Hematopoietic multipotent progenitor cell treated with erythropoietin and hydrocortisone succinate and interleukin-3 and kit ligand, for 6 days (in vitro differentiated cells): ENCODE measurements at places on chromosomes 6 and 20.

GRCh38 chr6:33697845-33698244, 13.7 kb downstream of the UQCC2 start:
- no peak for DNase-seq

GRCh38 chr6:35736253-35736894, 458 bp upstream of the ARMC12 start:
- DNase-seq = peak; percentile 88

GRCh38 chr6:155341130-155341828, 27.0 kb upstream of the TFB1M start:
- DNase-seq = peak; percentile 61

DNA sequence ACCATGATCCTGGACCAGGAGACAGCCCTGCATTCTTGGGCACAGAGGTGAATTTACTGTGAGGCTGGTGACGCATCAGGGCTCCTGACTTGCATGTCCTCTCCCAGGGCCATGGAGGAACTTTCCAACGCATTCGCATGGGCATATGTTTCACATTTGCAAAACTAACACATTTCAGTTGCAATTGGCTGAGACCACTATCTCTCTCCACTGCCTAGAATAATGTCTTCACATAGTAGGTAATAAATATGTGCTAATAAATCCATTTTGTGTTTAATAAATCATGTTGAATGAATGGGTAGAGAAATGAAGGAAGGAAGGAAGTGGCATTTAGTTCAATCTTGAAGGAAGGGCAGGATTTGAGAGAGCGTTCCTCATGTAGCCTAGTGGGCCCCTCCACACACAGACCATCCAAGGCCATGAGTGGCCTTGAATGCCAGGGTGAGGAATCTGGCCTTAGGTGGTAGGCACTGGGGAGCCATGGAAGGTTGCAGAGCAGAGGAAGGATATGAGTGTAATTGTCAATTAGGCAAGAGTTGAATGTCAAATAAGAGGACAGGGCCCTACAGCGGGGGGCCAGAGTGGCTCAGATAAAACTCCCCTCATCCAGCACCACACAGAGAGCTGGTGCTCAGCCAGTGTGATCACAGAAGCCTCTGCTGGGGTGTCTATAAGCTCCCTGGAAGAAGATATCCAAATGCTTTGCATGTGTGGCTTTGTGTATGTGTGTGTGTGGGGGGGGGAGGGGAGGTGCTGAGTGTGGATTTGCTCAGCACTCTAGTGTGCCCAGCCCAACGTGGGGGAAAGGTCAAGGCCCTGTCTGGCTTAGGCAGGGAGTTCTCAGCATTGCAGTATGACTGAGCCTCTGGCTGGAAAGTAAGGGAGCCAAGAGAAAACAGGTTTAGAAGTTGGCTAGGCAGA, 30.9 kb upstream of the CCN5 start:
- DNase-seq = no peak

DNA sequence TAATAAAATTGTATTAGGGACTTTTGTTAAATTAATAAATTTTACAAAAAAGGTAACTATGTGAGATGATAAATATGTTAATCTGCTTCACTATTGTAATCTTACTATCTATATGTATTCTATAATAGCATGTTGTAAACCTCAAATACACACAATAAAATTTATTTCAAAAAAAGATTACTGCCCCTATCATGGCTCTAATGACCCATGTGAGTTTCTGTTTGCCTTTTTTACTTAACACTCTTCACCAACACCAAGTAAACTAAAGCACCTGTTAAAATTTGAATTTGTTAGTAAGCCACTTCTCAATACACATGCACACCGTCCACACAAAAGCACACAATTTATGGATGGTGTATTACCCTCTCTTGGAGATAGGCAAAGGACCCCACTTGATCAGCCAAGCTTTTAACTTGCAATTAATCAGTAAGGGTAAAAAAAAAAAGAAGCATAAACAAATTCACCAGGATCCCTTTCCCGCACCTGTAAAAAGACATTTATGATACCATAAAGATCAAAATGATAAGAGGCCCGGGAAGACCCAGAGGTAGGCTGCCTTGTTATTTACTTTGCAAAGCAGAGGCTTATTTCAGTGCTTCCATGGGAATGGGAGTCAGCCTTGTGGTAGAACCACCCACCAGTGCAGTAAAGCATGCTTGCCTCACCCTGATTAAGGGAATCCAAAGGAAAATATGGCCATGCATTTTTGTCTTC, 28.6 kb upstream of the PKHD1 start:
- no peak for DNase-seq

DNA sequence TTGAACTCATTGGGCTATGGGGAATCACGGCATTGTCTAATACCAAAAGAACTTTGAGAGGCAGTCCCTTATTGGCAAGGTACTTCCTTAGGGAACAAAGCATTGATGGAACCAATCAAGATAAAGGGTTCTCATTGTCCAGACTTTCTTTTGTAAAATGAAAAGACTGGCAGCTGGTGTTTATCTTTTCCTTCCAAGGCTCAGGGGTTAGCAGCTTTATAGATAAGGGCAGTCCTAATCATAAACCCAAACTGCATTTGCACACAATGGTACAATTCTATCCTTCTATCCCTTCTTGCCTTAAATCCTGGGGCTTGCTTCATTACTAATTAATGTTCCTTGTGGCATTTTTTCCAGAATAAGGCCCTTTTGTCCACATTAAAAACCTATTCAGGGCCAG, 28.6 kb downstream of the CDK19 start:
- DNase-seq = peak; percentile 58

- DNase-seq = no peak
Observed at GRCh38 chr6:41164551-41165120, 1.7 kb upstream of the TREM2 start.

GRCh38 chr20:32206760-32207625, 550 bp downstream of the PLAGL2 start:
- DNase-seq = peak; percentile 86

- no peak for DNase-seq
Observed at GRCh38 chr6:62445521-62445920, 159.5 kb upstream of the KHDRBS2 start.

DNA sequence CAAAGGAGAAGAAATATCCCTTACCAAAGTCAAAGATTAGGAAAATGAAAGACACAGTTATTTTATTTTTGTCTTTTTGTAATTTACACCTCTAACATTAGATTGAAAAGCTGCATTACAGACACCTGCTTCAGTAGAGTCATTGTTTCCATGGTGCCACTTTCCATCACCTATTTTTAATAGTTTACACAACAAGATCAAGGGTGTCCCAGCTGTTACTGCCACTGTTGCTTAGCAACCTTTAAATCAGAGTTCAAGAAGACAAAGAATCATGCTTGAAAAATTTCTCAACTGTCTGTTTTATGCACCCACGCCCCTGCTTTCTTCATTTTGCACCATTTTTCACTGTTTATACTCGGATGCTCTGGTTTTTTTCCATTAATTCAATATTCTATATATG, 668.2 kb upstream of the GJE1 start:
- no peak for DNase-seq

DNA sequence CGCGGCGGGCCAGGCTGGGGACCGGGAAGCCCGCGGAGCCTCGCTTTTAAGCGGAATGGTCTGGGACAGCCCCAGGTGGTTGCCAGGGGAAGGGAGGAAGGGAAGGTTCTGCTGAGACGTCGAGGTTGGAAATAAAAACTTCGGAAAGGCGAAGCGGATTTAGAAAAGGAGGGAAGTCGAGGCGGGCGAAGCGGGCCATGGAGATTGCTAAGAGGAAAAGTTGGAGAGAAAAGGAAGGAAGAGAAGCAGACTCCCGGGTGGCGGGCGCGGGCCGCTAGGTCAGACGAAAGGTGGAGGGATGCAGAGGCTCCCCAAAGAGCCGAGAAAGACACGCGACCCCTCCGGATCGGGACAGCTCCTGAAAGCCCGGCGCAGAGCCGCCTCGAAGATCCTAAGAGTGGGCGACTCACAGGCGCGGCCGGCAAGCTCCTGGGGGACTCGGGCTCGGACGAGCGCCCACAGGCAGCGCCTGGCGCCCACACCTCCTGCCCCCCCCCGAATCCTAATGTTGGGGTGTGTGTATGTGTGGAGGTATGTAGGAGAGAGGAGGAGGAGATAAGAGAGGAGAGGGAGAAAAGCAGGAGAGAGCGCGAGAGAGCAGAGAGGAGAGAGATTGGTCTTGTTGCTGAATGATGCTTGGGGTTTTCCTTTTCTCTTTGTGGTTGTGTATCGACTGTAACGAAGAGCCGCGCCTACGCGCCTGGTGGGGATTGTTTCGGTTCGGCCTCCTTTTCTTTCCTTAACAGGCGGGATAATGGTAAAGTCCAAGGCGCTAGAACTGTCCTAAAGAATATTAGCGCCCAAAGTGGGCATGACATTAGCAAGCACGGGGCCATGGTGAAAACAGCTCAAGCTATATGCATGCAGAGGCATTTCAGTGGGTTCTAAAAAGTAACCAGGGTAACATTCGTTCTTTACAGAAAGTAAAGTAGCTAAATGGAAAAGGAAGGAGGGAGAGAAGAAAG, 1.5 kb downstream of the TFAP2B start:
- no peak for DNase-seq

DNA sequence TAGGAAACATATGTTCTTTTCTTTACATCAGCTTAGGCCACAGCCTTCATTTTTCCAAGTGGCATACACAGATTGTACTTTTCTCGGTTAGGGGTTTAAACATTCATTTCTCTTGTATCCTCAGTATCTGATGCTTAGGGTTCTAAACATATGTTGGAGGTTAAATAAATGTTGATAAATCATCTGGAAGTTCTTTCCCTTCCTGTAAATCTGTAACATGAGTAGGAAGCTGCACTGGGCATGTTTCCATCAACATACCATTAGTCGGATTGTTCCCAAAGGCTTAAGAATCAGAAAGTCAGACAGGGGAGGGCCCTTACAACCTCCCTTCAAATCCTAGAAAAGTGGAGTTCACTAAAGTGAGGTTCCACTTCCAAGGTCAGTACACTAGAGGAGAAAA, 54.8 kb upstream of the BCLAF1 start:
- no peak for DNase-seq

DNA sequence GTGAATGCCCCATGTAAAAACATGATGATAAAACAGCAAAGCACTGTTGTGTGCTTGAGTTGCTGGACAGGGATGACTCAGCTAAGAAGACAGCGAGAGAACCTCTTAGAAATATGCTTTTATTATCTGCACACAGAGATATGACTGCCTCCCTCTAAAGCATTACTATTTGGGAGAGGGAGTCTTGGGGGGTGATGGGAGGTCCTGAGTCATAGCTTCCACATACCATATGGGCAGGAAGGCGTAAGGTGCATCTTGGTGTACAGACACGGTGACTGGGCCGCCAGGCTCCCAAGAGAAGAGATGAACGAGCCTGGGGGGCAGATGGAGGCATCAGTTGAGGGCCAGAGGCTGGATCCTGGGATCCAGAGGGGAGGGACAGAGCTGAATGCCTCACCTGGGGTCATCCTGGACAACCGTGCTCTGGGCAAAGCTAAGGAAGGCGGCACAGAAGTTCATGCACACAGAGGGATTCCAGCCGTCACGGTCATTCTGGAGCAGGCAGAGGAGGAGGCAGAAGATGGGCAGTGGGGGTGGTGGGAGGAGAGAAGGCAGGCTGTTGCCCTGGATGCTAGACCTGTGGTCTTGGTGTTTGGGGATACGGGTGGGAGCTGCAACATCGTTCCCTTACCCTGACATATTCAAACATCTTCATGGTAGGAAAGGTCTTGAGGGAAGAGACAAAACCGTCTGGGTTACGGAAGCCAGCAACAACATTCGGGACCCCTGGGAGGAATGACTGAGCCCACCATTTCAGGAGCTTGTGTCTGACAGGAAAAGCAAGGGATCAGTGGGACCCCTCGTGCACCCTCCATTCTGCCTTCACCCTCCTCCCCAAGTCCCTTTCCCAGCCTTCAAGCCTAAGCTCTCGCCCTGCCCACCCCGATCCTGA, 2.0 kb downstream of the DXO start:
- peak; percentile 38 for DNase-seq

GRCh38 chr20:889106-889505, 27.0 kb downstream of the ANGPT4 start:
- peak; percentile 24 for DNase-seq

GRCh38 chr20:54011346-54011745, 59.0 kb downstream of the BCAS1 start:
- no peak for DNase-seq

- no peak for DNase-seq
Observed at GRCh38 chr6:25330796-25331685, 51.9 kb downstream of the CARMIL1 start.

- no peak for DNase-seq
Observed at GRCh38 chr6:16420715-16421461, 182.5 kb downstream of the GMPR start.

DNA sequence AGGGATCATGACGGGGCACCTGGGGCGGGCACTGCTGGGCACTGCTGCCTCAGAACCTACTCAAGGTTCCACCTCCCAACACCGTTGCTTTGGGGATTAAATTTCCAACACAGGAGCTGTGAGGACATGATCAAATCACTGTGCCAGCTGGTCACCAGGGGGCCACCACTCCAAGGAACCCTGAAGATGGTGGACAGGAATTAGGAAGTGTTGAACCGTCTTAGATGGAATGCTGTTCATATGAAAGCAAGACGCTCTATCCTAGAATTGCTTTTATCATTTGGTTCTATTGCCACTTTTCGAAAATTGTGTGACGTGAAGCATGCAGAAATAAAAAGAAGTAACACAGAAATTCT, 140.3 kb downstream of the DLL1 start:
- DNase-seq = no peak

DNA sequence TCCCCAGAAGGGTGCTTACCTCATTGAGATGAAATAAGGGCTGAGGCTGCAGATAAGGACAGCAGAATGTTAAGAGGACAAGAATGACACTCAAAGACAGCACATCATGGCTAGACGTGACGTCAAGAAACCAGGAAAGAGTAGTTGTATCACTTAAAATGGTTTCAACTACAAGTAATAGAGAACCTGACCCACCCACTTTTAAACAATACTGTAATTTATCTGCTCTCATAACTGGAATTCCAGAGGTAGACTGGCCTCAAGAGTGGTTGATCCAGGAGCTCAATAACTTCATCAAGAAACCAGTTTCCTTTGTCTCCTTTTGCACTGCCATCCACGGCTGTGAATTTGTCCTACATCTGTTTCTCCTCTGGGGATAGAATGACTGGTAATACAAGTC, 187.1 kb downstream of the EYA4 start:
- DNase-seq = no peak

DNA sequence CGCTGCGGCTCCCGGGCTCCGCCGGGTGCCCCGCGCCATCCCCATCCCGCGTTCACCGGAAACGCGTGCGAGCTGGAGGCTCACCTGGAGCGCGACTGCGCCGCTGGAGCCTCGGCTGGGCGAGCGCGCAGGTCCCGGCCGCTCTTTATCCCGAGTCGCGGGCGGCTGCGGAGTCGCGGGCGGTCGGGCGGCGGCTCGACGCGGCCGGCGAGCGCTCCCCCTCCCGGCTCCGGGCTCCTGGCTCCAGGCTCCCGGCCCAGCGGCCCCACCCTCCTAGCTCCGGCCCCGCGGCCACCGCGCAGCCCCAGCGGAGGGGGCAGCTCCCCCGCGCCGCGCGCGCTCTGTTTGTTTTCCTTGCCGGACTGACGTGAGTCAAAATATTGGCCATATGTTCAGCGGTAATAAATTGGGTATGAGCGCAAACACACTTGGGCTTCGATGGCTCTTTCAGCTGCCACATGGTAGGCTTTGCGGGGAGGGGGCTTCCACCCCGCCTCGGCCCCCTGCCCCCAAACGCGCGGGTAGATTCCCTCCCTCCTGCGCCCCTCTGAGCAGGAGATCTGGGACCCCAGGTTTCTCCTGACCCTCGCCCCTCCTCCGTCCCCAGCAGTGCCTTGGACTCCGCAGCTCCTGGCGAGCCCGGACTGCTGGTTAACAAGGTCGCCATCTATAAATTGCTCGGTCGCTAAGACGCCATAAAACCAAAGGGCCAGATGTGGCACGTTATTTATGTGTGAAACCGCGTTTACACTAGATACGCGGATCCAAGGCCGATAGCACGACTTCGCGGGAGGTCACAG, 8.8 kb upstream of the NKX2-2 start:
- no peak for DNase-seq

GRCh38 chr6:128259029-128259724, 261.2 kb downstream of the PTPRK start:
- no peak for DNase-seq
